ENCODE measurements at places on chromosomes 11 and 22. TPM values are rescaled to one million over a fixed set of nuclear protein-coding genes. Genes with fewer than 3 reads are reported as not detected.

APOBEC3A gene
- total RNA-seq, result not detected

TMEM121B gene
- 0.42 TPM for total RNA-seq

CRYAB gene
- total RNA-seq, result 1.9 TPM

OR4D9 gene
- not detected for total RNA-seq

FOLR3 gene
- not detected for total RNA-seq

SLCO2B1 gene
- total RNA-seq, result 0.27 TPM

ANO1 gene
- 17.8 TPM for total RNA-seq

BAIAP2L2 gene
- 68.2 TPM for total RNA-seq

TTC12 gene
- 15.0 TPM for total RNA-seq

MRGPRX4 gene
- total RNA-seq, result not detected

CRACR2B gene
- total RNA-seq, result 35.3 TPM

APOA4 gene
- total RNA-seq, result not detected

OR4A16 gene
- not detected for total RNA-seq

IGSF9B gene
- total RNA-seq, result 10.2 TPM

C11orf42 gene
- not detected for total RNA-seq

CADM1 gene
- total RNA-seq, result 0.32 TPM

MRPL40 gene
- total RNA-seq, result 38.0 TPM

MED17 gene
- 27.5 TPM for total RNA-seq

MOB2 gene
- total RNA-seq, result 29.8 TPM

OR52D1 gene
- total RNA-seq, result not detected

ARHGEF17 gene
- total RNA-seq, result 22.3 TPM

All from Calu3 (cell line).